ENCODE measurements at places on chromosomes 12 and 14.

DNA sequence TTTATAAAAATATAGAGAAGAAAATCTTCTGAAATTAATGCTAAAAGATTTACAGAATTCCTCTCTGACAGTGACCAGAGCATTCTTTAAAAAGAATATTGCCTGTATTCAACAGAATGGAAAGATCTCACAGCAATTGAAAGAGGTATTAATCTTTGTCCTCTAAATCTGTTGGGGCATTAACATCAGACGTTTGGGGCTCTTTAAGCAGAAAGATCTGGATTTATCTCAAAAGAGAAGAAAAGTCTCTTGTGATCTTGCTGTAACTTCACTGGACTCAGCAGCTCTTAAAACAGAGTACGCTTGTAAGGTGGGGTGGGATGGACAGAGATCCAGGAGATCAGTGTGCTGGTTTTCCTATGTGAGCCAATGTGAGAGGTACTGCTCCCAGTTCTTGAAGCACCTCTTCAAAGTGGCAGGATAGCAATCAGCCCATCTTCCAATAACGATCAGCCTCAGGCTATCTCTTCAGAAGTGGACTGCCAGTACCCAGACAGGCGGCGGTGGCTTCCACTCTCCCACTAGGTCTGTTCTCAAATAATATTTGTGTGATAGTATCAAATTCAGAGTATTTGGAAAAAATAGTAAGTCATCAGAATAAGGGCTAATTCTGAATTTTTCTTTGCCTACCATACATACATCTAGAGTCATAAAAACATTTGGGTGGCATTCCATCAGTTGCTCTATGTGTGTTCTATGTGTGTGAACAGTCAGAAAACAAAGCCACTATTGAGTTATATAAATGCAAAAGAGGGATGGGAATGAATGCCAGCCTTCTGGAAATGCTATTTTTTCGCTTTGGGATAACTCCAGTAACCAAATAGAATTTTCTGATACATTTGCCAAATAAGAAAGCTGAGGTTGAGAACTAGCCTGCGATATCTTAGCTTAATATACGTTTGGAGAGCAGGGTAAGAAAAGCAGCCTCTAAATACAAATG is 237.4 kb upstream of the RGS6 start:
- no peak for DNase-seq

DNA sequence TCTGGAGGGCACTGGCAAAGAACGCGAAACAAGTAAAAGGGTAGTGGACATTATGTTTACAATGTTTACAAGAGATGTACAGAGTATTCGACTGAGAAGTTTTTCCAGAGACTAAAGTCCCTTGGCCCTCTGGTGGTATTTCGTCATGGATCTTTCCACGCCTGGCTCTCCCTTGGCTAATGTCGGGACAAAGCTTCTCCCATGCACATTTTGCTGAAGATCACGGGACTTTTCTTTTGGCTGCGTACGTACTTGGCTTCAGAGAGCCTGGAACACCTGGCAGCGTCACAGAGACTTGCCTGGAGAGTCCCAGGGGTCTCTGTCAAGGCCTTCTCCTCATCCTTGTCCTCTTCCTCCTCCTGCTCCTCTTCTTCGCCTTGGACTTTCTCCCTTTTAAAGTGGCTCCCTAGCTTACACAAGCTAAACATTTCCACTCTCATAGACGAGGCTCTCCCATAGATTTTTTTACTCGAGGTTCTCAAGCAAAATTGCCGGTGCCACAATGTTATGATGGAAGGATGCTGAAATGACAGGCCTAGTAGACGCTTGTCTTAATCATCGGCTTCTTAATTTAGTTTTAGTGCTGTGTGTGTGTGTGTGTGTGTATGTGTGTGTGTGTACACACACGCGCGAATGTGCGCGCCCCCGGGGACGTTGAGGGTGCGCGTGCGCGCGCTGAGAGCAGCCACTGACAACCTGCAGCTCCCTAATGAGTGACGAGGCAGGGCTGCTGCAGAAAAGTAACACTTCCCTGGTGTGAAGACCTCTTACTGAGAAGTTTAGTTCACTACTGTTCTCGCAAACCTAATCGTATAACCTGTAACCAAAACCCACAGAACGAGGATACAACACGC is 4.9 kb upstream of the FOXG1 start:
- no peak for DNase-seq

DNA sequence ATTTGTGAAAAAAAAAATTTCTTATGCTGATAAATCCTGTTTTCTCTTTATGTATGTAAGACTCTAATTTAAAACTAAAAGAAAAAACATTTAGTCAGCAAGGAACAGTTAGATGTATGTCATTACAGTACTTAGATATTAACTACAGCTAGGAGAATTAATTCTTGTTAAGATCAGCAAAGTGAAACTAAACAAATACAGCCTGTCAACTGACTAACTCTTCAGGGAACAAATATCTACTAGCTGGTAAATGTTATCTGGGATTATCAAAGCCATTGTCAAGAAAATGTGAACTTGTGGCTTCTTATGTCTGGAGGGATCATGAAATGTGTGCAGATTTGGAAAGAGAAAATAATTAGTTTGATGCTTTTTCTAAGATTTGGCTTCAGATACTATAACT is 27.5 kb downstream of the MGAT4C start:
- no peak for DNase-seq

DNA sequence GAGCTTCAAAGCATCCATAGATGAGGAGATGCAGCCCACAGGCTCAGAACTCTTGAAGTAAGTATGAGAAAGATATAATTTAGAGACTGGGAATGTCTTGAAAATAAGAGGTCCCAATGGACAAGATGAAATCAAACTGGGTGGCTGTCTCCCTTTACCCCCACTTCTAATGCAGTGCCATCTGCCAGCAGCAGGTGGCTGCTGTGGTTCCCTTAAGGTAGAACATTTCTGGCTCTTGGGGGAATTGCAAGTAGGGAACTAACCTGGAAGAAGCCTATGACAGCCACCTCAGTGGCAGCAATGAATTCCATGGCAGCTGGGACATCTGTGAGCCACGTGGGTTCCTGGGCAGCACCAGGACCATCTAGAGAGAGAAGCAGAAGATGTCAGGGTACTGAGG is 648 bp downstream of the ERP27 start:
- no peak for DNase-seq

DNA sequence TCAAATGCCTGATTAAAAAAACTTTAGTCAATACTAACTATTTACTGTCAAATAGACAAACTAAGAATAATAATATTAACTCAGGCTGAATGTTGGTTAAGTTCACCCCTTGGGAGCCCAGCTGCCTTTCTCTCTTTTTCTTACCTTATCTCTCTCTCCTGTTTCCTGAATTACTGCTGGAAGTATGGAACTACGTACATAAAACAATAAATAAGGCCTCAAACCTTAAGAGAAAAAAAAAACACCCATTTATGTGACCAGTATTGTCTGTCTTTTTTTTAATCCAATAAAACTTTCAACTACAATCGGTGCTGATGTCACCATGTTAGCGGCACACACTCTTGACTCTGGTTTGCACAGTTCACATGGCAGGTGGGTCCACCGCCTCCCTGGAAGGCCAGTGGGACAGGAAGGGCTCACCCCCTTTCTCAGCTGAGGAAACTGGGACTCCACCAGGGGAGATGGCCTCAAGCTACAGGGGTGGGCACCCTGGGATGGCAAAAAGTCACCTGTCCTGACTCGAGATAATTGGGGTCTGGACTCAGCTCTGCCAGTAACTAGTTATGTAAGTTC is 21.3 kb downstream of the BCL11B start:
- no peak for DNase-seq

GRCh38 chr14:73140811-73141323 is 4.6 kb downstream of the PSEN1 start:
- no peak for DNase-seq

- no peak for DNase-seq
These were observed 98.5 kb upstream of the TMPO start for GRCh38 chr12:98416845-98417244.

GRCh38 chr12:94258593-94258992 is 110.2 kb downstream of the PLXNC1 start:
- no peak for DNase-seq

DNA sequence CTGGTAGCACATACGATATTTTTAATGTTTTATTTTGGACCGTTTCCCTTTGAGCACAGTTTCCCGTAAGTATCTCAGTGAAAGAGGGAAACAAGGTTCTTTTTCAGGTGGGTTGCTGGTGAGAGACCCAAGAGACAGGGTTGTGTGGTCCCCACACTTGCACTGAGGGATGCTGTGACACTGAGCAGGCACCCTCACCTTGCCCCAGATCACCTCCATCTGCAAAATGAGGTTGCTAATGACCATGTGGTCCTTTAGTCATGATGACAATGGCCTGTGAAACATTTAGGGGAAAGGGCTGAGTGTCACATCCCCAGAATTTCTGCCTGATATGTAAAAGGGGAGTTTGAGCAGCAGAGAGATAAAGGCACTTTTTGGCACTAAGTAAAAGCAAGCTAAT is 4.3 kb downstream of the CCND2 start:
- DNase-seq = no peak

DNA sequence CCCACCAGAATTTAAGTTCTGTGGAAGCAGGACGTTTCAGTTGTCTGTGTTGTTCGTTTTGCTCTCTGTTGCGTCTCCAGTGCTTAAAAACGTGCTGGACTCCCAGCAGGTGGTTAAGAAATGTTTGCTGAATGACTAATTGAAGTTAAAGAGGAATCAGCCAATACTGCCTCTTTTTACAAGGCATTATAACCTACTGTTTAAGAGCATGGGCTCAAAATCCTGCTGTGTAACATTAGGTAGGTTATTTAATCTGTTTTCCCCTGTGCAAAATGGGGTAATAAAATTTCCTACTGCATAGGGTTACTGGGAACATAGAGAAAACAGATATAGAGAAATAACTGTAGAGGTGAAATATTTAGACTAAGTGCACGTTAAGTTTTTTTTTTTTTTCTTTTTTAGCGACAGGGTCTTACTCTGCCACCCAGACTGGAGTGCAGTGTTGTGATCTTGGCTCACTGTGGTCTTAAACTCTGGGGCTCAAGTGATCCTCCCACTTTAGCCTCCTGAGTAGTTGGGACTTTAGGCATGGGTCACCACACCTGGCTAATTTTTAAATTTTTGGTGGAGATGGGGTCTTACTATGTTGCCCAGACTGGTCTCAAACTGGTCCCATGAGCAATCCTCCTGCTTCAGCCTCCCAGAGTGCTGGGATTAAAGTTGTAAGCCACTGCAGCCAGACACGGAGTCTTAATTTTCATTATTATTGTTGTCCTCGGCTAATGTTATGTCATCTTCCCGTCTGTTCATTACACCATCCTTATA is 139.4 kb upstream of the PRICKLE1 start:
- DNase-seq = no peak

DNA sequence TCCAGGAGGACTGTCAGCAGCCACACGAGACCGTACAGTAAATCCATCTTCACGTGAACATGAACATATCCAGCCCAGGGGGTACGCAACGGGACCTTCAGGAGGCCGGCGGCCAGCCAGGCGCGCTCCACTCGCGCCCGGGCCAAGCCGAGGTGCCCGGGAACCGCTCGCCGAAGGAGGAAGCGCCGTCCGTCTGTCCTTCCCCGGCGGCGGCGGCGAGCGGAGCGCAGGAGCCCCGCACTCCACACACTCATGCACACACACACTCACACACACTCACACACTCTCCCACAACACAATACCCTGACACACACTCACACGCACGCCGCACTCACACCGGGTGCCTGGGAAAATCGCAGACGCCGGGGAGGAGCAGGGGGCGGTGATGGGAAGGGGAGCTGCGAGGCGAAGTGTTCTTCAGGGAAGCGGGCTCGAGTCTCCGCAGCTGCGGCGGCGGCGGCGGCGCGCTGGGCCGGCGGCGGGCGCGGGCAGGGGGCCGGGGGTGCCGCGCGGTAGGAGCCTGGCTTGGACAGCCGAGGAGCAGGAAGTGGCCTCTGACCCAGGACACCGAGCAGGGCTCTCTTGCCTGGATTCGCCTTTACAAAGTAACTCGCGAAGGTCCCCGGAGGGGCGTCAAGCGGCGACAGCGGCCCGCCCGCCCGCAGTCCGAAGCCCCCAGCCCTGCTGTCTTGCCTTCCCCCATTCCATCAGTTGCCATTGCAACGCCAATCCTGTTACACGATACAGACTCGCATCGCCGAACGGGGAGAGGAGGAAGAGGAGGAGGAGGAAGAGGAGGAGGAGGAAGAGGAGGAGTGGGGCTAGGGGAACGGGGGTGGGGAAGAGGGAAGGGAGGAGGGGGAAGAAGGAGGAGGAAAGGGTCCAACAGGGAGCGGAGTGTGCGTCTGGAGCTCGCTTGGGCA is 601 bp downstream of the MDGA2 start:
- DNase-seq = no peak

DNA sequence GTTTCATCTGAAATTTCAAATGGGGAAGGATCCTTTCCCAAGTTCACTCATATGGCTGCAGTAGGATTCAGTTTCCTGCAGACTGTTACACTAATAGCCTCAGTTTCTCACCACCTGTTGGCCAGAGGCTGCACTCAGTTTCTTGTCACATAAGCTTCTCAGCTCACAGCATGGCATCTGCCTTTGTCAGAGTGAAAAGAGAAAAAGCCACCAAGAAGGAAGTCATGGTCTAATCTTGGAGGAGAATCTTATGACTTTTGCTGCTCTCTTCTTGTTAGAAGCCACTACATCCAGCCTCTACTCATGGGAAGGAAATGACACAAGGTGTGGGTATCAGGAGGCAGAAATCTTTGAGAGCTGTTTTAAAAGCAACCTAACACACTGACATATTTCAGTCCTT is 39.4 kb upstream of the BTG1 start:
- no peak for DNase-seq

- no peak for DNase-seq
These were observed 1.4 kb downstream of the ZNF385A start for GRCh38 chr12:54383041-54383609.

GRCh38 chr12:123089631-123090353 is 61.1 kb downstream of the PITPNM2 start:
- DNase-seq = no peak

- DNase-seq = no peak
These were observed 9.1 kb downstream of the PACS2 start for GRCh38 chr14:105323663-105324062.

GRCh38 chr14:88198446-88198845 is 124.6 kb downstream of the KCNK10 start:
- DNase-seq = no peak

- DNase-seq = no peak
These were observed 81.9 kb downstream of the CFAP54 start for GRCh38 chr12:96571101-96571862.

DNA sequence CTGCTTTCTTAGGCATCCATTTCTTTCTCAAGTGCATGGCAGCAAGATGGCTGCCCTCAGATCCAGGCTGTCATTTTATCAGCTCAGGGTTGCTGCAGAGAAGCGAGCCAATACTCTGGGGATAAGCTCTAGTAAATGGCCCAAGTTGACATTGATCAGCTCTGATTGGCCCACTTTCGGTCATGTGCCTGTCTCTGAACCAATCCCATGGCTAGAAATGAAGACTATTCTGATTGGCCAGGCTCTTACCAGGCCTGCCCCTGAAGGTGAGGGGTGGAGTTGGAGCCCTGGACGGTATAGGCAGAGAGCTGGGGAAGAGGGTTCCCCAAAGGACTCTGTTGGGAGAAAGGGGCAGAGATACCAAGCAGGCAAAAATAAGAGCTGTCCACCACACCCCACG is 41.4 kb downstream of the MYO1H start:
- no peak for DNase-seq

- no peak for DNase-seq
These were observed 41.3 kb downstream of the FANCM start for GRCh38 chr14:45177076-45177475.

GRCh38 chr12:52769354-52769753 is 7.8 kb downstream of the KRT76 start:
- no peak for DNase-seq
